Activated naive CD8-positive, alpha-beta T cell treated with anti-CD3 and anti-CD28 coated beads, Interleukin-2, amount 10 ng/mL, durations not matched to agents 7 days and 5 days (primary cell): ENCODE measurements at places on chromosomes 6 and 20. TPM values are rescaled to one million over a fixed set of nuclear protein-coding genes. Genes with fewer than 3 reads are reported as not detected.

DNA sequence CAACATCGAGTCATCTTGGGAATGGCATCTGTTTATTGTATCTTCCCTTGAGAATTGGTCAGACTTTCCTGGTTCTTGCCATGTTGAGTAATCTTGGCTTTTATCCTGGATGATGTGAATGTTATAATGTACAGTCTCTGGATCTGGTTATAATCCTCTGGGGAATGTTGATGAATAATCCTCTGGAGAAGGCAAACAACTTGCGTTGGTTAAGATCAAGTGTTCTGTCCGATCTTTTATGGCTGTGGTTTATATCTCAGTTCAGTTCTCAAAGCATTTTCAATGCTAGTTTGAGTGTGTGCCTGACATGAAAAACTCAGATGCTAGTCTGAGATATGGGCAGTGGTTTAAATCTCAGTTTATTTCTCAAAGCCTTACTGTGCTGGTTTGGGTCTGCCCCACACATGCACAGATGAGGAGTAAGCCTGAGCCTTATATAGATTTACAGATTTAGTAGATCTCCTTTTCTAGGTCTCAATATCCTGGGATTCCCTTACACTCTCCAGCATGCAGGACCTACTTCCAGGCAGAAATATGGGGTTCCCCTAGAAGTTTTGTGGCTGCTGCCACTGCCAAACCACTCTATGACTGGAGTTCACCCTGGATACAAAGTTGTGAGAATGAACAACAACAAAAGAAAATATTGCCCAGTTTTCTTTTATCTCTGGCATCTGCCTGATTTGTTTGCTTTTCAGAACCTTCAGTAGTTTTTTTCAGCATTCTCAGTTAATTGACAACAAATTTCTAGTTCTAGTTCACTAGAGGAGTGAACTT is 191.8 kb upstream of the MAN1A1 start:
- H3K27me3 ChIP-seq, result peaks cover 10% of the 10 kb centered on the region
- DNase-seq, result no peak
- no peak overlapping the region for H3K27ac ChIP-seq
- H3K4me1 ChIP-seq, result peaks cover 7% of the 10 kb centered on the region

DNA sequence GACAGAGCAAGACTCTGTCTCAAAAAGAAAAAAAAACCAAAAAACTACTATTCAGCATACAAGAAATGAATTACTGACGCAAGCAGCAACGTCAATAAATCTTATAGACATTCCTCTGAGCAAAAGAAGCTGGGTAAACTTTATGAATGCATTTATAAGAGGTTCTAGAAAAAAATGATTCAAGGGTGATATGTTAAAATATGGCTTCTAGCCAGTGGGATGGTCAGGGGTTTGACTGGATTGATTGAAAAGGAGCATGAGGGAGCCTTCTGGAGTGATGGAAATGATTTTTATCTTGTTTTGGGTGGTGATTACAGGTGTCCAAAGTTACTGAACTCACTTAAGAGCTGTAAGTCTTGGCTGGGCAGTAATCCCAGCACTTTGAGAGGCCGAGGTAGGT is 64.9 kb upstream of the SALL4 start:
- H3K4me3 ChIP-seq, result no peak overlapping the region
- no peaks in the 10 kb centered on the region for H3K36me3 ChIP-seq
- no peaks in the 10 kb centered on the region for H3K4me1 ChIP-seq
- H3K27me3 ChIP-seq, result no peaks in the 10 kb centered on the region
- DNase-seq, result no peak

DNA sequence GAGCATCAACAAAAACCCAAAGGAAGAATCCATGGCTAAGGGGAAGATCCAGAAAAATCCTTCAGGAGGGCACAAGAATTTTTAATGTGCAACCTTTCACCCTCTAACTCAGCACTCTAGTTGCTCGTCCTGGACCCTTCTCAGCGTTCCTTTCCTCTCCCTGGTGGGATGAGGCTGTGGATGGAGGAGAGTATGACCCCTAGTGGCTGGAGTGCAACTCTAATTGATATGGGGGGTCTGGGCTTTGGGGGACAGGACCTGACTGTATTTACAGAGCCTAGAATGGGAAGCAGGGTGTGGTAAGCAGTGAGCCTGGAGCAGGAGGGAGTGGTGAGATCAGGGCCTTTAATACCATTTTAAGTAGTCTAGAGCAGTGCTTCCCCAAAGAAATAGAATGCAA is 83.9 kb upstream of the CEP85L start:
- DNase-seq, result no peak
- H3K27ac ChIP-seq, result no peak overlapping the region
- no peaks in the 10 kb centered on the region for H3K36me3 ChIP-seq
- H3K4me3 ChIP-seq, result no peak overlapping the region
- peaks cover 11% of the 10 kb centered on the region for H3K4me1 ChIP-seq

DNA sequence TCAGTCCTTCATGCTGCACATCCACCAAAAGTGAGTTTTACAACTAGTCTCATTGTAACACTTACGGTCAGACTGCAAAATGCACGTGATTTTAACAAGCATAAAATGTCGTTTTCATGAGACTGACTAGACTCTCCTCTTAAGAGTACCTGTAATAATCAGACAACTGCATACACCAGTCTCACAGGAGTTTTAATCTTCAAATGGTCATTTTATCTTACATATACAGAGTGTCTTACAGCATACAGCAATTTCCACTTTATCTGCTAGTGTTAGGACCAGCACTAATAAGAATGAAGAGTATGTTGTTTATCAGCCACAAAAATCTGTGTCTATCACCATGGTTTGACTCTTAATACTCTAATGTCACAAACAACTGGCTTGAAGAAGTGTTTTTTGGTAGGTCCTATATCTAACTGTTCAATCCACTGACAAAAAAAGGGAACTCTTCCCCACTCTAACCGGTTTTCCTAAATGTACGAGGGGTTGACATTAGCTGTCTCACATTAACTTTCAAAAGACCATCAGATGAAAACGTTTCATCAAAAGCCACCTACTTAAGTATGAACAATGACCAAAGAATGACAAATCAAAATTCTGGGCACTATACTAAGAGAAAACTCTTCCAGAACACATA is 1.5 kb upstream of the ASF1A start:
- H3K27ac ChIP-seq, result peak overlapping the region; percentile 94
- peaks cover 16% of the 10 kb centered on the region for H3K36me3 ChIP-seq
- peaks cover 28% of the 10 kb centered on the region for H3K4me1 ChIP-seq
- DNase-seq, result no peak
- H3K27me3 ChIP-seq, result no peaks in the 10 kb centered on the region
- peak overlapping the region; percentile 88 for H3K4me3 ChIP-seq

- DNase-seq, result peak; percentile 71
- H3K36me3 ChIP-seq, result peaks cover 38% of the 10 kb centered on the region
- H3K4me1 ChIP-seq, result peaks cover 60% of the 10 kb centered on the region
- H3K4me3 ChIP-seq, result peak overlapping the region; percentile 91
- peaks cover 66% of the 10 kb centered on the region for H3K27me3 ChIP-seq
- peak overlapping the region; percentile 86 for H3K27ac ChIP-seq
Observed at GRCh38 chr6:6003621-6004366, 2.9 kb downstream of the NRN1 start.

- no peaks in the 10 kb centered on the region for H3K27me3 ChIP-seq
- no peak overlapping the region for H3K4me3 ChIP-seq
- no peak for DNase-seq
- H3K4me1 ChIP-seq, result peaks cover 44% of the 10 kb centered on the region
- H3K27ac ChIP-seq, result no peak overlapping the region
Observed at GRCh38 chr6:158043008-158043407, 61.3 kb downstream of the SYNJ2 start.

Gene CTCFL
- not detected for total RNA-seq

Gene PAX1
- total RNA-seq, result not detected

Gene OPN5
- total RNA-seq, result not detected
